Activated CD4-positive, alpha-beta T cell treated with anti-CD3 and anti-CD28 coated beads, Interleukin-2, amount 50 U/mL, for 4 hours (primary cell): ENCODE measurements at places on chromosomes 12 and 14.

DNA sequence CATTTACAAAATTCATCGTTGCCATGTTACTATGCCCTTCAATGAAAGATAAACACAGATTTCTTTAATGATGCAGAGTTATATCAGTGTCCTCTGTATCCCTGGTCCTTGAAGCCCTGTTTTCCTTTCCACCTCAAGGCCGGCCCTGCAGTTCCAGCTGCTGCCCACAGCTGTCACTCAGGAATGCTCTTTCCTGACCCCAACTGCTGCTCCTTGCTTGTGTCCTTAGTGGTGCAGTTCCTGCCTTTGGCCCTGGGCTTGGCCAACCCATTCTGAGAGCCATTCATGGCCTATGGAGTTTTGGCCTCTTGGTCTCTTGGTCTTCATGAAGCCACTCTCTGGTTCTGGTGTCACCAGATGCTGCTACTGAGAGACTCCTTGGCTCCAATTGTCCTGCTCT, 93.1 kb downstream of the GAS2L3 start:
- DNase-seq: no peak

DNA sequence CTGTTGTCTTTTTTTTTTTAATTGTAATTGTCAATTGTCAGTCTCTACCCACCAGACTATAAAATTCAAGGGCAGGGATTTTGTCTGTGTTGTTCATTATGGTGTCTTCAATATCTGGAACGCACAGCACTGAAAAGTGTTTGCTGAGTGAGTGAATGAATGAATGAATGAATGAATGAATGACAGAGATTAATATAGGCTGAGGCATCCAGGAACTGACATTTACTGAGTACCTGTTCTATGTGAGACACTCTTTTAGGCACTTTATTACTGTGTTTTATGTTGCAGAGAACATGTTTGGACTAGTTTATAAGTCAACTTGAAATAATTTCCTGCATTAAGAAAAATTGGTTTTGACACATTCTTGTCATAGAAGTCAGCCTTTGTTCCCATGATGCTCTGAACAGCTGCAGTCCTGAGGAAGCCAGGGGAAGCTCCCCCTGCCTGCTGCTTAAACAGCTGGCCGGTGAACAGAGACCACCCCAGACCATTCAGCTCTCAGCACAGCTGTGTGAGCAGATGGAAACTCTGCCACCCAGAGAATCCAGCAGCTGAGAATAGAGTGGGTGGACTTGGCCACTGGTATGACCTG, 160.7 kb upstream of the CCND2 start:
- DNase-seq: no peak

GRCh38 chr12:53624458-53624857, 1.7 kb downstream of the ATF7 start:
- no peak for DNase-seq

GRCh38 chr12:81644503-81644902, 114.6 kb downstream of the PPFIA2 start:
- DNase-seq: no peak

DNA sequence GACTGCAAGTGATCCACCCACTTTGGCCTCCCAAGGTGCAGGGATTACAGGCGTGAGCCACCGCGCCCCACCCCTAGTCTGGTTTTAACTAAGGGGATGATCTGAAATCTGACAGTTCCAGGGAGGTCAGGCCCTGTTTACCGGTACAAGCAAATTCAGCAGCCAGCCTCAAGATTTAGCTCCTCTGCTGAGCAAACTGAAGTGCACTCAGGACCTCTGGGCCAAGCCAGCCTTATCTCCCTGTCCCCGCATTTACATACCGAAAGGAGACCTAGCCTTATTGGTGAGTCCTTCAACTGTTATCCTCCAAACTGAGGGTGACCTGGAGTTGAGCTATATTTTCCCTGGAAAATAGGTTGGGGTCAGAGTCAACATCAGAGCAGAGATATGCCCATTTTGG, 835 bp upstream of the ABHD4 start:
- DNase-seq: no peak
